Motor neuron (in vitro differentiated cells): ENCODE measurements at places on chromosomes 2 and 18. TPM values are rescaled to one million over a fixed set of nuclear protein-coding genes. Genes with fewer than 3 reads are reported as not detected.

The ZEB2 gene
- total RNA-seq: 25.8 and 32.3 TPM in 2 replicates

The AGXT gene
- 0.13 TPM in 1 of 2 replicates, not detected in the other for total RNA-seq

The CHRND gene
- total RNA-seq: 0.26 and 0.50 TPM in 2 replicates

The VRK2 gene
- 26.6 and 29.1 TPM in 2 replicates for total RNA-seq

The CRACDL gene
- total RNA-seq: 4.8 and 5.5 TPM in 2 replicates

The TMEM87B gene
- 15.0 and 17.0 TPM in 2 replicates for total RNA-seq

The TPGS2 gene
- 124 and 127 TPM in 2 replicates for total RNA-seq

The CNTNAP5 gene
- 12.6 and 13.3 TPM in 2 replicates for total RNA-seq

The B3GNT7 gene
- 0.58 and 0.73 TPM in 2 replicates for total RNA-seq

DNA sequence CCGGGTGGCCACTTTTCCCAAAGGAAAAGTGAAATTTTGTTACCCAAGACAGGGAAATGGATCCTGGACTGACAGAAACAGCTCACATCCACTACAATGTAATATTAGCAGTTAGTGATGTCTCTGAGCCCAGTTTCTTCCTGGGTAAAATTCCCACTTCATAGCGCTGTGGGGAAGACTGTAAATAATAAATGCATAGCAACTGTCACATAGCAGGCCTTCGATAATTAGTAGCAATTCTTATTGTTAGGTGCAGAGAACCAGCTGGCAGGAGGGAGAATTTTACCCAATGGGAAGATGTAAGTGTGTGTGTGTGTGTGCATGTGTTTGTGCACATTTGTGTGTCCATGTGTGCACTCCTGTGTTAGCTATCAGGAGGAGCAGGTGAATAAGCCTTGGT is 221.5 kb downstream of the SLC4A3 start:
- ATAC-seq: no peak

DNA sequence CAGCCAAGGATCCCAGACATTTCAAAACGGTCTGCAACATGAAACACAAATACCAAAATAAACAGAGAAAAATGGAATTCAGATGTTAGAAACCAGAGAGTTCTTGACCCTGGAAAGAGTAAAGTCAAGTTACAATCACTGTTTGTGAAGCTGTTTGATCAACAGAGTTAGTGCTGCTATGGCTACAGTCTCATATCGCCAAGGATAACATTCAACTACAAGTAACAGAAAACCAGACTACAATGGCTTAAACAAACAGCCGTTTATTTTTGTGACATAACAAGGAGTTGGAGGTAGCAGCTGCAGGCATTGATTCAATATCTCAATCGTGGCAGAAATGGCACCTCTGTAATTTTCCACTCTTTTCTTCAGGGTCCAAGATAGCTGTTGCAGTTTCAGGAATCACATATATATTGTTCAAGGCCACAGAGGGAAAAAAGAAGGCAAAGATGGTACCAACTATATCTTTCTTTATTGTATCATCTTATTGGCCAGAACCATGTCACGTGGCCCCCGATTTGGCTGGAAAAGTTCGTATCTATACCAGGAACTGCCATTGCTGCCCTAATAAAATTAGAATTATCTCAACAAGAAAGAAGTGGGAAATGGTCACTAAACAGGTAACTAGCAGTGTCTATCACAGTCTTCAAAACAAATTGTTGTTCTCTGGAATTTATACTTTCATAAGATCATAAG is 17.7 kb upstream of the HNRNPLL start:
- ATAC-seq: no peak

- no peak for ATAC-seq
Observed at GRCh38 chr2:218296200-218296599, 3.9 kb upstream of the TMBIM1 start.

DNA sequence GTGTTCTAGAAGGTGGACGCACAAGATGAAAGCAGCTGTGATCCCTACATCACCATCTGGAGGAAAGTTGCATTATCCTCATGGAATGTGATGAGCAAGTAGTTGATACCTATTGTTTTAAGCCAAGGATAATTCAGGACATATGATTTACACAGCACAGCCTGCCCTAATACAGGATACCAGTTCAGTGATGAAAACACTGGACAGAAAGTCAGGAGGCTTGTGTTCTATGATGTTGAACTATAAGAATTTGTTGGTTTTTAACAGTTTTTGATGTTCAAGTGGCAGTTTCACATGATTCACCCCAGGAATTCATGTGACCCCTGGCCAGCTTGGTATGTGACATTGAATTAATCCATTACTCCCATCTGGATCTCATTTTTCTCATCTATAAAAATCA is 6.2 kb upstream of the CHST10 start:
- ATAC-seq: no peak

DNA sequence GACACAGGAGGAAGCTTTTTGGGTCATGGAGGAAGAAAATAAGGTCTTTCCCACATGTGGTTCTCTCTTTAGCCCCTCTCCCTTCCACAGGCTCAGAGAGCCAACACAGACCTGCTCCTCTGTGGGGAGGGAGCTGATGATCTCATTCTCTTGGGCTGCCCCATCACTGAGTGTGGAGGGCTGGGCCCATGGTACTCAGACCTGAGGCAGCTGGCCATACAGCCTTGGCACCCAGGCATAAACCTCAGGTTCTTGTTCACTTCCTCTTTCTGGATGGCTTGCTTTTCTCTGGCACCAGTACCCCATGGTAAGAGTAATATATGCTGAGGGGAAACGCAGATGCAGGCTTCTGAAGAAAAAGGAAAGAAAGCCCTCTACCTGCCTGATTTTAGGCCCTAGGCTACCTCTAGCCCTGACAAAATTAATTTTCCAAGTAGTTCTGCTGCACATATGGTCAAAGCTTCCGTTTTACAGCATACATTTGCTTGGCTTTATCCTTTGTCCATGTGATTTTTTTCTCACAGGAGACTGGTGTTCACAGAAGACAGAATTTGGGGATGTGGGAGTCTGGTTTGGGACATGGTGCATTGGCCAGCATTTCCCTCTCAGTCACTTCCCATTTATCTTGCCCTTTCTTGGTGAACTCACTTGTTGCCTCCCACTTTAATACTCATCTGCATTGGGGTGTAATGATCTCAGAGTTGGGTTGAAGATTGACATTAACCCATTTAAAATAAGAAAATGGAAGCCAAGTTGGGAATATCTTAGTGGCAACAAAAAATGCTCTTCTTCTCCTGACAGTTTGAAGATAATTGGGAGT is 11.1 kb downstream of the DHRS9 start:
- no peak for ATAC-seq

- ATAC-seq: no peak
Observed at GRCh38 chr2:13197248-13197647, 480.5 kb downstream of the TRIB2 start.

DNA sequence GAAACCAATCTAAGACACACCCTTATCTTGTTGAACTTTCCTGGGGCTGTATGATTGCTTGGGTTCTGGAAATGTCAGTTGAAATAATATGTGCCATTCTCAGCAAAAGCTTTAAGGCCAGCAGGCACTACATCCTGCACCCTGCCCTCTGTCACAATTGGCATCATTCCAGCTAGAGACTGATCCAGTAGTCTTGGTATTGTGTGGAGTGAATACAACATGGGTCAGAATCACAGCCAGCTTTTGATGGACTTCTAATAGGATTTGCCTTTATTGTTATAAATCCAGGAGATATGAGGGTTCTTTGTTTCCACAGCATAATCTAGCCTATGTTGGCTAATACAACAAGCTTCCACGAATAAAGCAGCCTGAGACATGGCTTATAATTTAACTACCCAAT is 617.0 kb upstream of the CDH2 start:
- ATAC-seq: no peak

DNA sequence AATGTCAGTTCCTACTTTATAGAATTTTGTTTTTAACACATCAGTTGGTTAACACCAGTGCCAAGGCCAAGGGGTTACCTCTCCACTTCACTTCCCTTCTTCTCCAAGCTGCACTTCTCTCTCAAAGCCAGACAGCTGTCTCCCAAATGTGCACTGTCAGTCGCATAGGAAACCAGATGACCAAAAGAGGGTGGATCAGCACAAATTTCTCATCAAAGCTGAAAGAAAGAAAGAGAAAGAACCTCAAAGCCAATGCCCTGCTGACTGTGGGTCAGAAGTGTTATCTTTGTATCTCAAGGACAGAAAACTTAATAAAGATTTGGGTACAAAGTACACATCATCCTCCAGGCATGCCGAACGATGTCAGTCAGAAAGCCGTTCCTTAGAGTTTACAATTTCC is 32.2 kb downstream of the SPATS2L start:
- ATAC-seq: no peak

DNA sequence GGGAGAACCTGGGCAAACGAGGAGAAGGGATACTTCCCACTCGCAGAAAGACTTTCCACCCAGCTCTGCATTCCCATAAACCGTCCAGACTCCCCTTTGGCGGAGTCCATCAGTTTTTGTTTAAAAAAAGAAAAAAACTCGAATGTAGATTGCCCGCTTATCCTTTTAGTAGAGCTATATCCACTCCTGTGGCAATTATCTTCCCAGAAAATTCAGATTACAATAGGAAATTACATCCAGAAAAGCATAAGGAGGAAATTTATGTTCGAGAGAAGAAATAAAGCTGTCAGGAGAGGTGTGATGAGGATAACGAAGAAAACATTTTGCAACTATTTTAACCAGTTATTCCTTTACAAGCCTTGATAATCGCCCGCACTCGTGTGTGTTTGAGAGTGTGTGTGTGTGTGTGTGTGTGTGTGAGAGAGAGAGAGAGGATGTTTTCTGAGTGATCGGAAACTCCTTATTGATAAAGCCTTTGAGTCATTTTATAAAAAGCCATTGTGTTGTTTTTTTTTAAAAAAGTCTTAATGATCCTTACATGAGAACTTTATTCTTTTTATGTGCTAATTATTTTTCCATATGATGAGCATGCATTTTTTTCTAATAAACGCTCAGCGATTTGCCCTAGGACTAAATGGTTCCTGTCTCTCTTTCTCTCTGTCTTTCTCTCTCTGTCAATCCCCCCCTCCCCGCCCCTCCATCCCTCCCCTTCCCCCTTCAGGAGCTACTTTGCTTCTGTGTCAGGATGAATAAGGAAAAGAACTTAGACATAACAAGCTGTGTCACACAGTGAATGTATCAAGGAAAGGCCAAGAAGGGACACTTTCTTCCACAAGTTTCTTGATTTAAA is 1.1 kb upstream of the PPP3R1 start:
- ATAC-seq: no peak

DNA sequence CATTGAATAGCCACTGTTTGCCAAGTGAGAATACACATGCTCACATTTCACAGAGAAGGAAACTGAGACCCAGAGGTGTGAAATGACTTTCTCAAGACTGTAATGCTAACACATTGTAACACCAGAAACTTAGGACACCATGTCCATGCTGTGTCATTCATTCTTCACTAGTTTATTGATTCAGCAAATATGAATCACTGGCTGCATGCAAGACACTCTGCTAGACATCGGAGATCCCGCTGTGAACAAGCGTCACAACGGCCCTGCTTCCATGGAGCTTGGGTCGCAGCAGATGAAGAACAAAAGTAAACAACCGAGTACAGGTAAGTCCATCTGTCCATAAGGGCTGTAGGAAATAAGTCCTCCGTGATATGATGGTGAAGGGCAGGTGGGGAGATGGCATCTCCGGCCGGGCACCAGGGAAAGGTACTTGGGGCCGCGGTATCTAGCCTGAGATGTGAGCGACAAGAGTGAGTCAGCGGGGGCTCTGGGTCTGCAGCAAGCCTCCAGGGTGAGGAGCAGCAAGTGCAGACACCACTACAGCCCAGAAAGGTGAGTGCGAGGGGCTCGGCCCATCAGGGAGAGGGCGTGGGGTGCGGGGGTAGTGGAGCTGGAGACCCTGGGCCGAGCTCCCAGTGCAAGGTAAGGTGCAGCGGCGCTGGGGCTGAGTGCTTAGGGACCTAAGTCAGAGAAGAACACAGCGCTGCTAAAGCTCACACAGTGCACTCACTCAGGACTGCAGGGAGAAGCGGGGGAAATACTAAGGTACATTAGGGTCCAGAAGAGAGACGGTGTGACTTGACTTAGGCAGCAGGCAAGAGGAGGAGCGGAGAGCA is 391.2 kb downstream of the FBXO15 start:
- no peak for ATAC-seq

DNA sequence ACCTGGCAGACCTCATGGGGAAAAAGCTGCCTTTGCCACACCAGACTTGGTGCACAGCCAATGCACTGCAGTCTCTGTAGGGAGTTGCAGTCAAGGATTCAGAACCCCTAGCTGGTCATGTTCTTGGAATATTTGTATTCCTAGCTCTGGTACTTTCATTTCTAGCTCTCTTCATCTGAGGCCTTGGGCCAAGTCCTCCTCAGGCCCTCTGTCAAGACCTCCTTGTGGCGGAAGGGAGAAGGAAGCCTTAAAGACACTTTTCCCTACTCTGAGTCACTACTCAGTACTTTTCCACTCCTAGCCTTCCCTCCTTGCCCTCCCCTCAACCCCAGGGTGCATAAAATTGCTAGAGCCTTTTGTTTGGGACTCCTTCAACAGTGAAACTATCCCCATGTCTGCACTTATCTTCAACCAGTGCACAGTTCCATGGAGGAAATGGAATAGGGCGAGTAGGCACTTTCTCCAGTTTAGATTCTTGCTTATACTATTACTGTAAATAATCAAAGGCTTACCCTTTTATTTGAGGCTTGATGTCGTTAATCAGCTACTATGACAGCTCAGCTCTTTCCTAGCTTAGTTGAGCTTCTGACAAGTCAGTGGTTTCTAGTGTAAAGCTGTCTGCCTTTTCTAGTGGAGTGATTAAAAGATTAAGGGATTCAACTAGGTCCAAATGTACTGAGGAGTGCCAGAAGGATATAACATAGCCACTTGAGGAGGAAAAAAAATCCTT is 15.8 kb downstream of the M1AP start:
- ATAC-seq: no peak

GRCh38 chr2:179247318-179248023 is 17.2 kb downstream of the SESTD1 start:
- no peak for ATAC-seq

GRCh38 chr18:41829647-41830516 is 125.2 kb upstream of the PIK3C3 start:
- ATAC-seq: peak; percentile 99

DNA sequence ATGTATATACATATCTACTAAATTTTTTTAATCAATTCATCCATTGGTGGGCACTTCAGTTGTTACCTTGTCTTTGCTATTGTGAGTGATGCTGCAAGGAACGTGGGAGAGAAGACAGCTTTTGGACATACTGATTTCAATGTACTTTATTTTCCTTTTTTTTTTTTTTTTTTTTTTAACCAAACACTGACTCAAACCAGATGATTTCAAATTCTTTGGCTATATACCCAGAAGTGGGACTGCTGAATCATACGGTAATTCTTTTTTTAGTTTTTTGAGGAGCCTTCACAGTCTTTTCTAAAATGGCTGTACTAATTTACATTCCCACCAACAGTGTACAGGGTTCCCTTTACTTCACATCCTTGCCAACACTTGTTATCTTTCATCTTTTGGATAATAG is 204.7 kb downstream of the INSIG2 start:
- ATAC-seq: no peak

DNA sequence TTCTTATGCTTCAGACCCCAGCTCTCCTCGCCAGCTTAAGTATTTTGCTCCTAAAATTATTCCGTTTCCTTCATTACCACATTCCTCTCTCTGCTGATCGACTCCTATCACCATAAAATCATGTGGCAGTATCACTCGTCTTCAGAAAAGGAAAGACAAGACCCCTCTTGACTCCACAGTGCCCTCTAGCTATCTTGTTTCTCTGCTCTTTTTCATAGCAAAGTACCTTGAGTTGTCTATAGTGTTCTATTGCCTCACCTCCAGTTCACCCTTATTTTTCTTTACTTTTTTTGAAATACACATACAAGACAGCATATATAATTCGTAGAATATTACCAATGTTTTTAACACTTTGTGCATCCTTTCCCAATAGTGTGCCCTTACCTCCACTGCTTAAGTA is 273.2 kb upstream of the SIX3 start:
- ATAC-seq: no peak
